GM13976 (cell line): ENCODE measurements at places on chromosomes 7 and 10.

DNA sequence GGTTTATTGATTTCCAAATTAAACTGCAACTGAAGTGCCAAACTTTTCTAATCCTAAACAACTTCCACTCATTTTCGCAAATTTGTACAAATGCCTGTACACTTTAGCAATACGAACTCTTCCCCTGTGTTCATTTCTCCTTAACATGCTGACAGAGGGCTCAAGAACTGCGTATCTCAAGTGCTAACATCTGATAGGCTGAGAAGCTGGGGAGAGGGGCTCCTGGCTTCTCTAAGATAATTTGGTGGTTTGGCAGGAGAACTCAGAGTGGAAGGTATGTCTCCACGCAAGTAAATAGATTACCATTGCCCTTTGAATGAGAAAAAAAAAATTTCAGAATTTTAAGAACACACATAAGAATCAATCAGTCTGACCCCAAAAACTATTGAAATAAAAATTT, 53.3 kb upstream of the ANLN start:
- DNase-seq = no peak

DNA sequence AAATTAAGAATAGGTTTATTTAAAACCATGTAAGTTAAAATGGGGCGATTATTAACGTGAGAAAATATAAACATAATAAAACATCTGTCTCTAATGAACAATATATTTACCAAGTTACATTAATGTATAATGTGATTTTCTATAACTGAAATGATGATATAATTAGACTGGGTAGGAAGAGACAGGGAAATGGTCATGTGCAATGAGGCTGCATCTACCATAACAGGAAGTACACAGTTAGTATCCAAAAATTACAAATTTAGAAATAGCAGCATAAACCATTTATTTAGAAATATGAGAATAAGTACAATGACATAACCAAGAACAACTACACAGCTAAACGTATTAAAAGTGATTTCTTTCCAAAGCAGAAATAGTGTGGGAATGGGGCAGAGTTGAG, 25.8 kb upstream of the BET1 start:
- no peak for DNase-seq

- DNase-seq = no peak
These were observed 66.1 kb upstream of the AGBL3 start for GRCh38 chr7:134920026-134920753.

- DNase-seq = no peak
These were observed 381.3 kb upstream of the NFE2L3 start for GRCh38 chr7:25770670-25771069.

DNA sequence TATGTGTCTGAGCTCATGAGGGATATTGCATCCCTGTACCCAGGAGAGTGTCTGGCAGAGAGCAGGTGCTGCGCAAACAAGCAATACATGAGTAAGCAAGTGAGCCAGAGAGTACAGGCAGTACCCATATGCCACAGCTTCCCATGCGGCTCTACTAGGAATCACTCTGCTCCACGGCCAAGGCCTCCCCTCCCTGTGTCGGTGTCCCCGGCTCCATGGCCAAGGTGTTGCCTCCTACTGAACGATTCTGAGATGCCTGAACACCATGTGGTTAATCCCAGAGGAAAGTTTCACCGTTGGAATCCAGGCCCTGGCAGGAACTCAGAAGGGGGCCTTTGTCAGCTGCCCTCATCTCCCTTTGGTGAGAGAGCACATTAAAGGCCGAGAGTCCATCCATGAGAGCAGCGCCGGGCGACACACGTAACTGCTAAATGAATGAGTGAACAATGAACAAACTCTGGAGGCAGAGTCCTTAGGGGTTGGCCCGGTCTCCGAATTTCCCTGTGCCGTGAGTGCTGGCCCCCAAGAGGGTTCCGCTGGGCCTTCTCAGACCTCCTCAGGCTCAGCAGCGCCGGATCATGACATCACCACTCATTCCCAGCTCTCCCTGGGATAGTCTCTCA, 136.0 kb upstream of the FAM20C start:
- DNase-seq = no peak

DNA sequence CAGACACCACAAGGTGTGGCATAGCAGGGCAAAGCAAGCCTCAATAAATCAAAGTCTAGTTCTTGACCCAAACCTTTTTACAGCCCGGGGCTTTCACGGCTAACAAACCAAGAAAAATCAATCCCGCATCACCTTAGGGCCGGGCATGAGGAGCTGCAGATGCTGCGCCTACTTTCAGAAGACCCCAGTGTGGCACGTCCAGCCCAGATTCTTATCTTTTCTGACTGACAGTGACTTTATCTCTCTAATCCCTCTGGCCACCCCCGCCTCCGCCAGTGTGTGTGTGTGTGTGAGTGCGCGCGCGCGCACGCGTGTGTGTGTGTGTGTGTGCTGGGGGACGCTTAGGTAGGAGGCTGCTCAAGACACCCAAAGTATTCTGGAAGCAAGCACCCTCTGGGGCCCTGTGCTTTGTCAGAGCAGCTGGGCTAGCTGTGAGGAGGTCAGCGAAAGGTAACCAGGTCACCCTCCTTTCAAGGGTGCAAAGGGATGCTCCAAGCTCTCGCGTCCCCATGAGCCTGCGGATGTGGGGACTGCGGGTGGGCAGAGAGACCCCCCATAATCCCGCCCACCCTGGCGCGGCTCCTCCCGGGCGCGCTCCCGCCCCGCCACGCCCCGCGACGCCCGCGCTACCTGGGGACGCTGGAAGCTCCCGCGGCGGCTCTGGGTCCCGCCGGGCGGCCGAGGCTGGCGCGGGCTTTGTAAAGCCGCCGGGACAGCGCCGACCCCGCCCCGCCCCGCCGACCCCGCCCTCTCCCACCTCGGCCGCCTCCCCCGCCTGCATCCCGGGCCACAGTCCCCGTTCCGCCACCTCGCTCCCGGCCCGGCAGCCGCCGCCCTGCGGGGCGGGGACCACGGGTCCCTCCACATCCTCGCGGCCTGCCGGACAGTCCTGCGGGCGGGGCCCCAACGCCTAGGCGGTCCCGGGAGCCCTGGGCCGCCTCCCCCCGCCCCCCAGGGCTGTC, 57.1 kb upstream of the RHOBTB1 start:
- peak; percentile 30 for DNase-seq

DNA sequence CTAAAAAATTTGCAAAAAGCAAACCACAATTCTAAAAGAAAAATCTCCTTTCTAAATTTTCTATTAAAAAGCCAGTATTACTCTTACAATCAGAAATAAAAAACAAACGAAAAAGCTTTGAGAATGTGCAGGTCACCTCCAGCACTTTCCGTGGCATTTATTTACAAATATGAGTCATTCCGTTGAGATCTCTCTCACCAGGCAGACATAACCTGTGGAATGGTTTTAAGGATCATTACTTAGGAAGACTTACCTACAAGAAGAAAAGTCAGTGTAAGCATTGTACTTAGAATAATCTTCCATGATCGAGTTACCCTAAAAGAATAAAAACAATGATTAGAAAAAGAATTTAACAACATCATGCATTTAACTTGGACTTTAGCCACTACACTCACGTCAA, 3.3 kb downstream of the SUN3 start:
- no peak for DNase-seq

GRCh38 chr10:21509341-21510240, 15.9 kb downstream of the SKIDA1 start:
- DNase-seq = no peak
